Airway epithelial cell (primary cell): ENCODE measurements at places on chromosomes 5 and 9. TPM values are rescaled to one million over a fixed set of nuclear protein-coding genes. Genes with fewer than 3 reads are reported as not detected.

Gene FOXD4L3
- total RNA-seq, result not detected in 2 replicates

Gene P4HA2
- 58.1 and 59.9 TPM in 2 replicates for total RNA-seq

Gene ERBIN
- total RNA-seq, result 32.5 and 34.7 TPM in 2 replicates

Gene SPATA9
- 0.28 TPM in 1 of 2 replicates, not detected in the other for total RNA-seq

Gene LCN15
- not detected in 2 replicates for total RNA-seq

Gene QRFP
- not detected in 2 replicates for total RNA-seq

Gene CDKN2A
- 18.5 and 21.6 TPM in 2 replicates for total RNA-seq

Gene SCGB3A2
- not detected in 2 replicates for total RNA-seq

Gene KLF9
- total RNA-seq, result 11.6 and 11.9 TPM in 2 replicates

Gene FGF18
- total RNA-seq, result not detected in 2 replicates

Gene LCN9
- not detected in 2 replicates for total RNA-seq

Gene ZFP2
- 0.35 and 1.3 TPM in 2 replicates for total RNA-seq

Gene CCL27
- 0.28 TPM in 1 of 2 replicates, not detected in the other for total RNA-seq

Gene DPYSL3
- 15.4 and 19.6 TPM in 2 replicates for total RNA-seq

Gene ZNF622
- 34.4 and 39.4 TPM in 2 replicates for total RNA-seq

Gene TSSK1B
- total RNA-seq, result 0.14 and 0.37 TPM in 2 replicates

Gene ZNF367
- total RNA-seq, result 2.8 and 5.0 TPM in 2 replicates

Gene WNT8A
- total RNA-seq, result not detected in 2 replicates

Gene IFNA21
- not detected in 2 replicates for total RNA-seq

Gene OTULIN
- total RNA-seq, result 28.6 and 36.5 TPM in 2 replicates

Gene SH3PXD2B
- total RNA-seq, result 16.8 and 29.0 TPM in 2 replicates
